ENCODE measurements at places on chromosomes 5 and 9. TPM values are rescaled to one million over a fixed set of nuclear protein-coding genes. Genes with fewer than 3 reads are reported as not detected.

Gene TRPM3
- not detected for total RNA-seq

Gene TMEM250
- total RNA-seq = 34.0 TPM

- DNase-seq = no peak
These were observed 50.8 kb downstream of the ROR2 start for GRCh38 chr9:91899219-91899563.

GRCh38 chr9:72704688-72705375 is 183.4 kb downstream of the TMC1 start:
- no peak for DNase-seq

GRCh38 chr5:96478983-96479382 is 45.9 kb upstream of the PCSK1 start:
- DNase-seq = no peak

DNA sequence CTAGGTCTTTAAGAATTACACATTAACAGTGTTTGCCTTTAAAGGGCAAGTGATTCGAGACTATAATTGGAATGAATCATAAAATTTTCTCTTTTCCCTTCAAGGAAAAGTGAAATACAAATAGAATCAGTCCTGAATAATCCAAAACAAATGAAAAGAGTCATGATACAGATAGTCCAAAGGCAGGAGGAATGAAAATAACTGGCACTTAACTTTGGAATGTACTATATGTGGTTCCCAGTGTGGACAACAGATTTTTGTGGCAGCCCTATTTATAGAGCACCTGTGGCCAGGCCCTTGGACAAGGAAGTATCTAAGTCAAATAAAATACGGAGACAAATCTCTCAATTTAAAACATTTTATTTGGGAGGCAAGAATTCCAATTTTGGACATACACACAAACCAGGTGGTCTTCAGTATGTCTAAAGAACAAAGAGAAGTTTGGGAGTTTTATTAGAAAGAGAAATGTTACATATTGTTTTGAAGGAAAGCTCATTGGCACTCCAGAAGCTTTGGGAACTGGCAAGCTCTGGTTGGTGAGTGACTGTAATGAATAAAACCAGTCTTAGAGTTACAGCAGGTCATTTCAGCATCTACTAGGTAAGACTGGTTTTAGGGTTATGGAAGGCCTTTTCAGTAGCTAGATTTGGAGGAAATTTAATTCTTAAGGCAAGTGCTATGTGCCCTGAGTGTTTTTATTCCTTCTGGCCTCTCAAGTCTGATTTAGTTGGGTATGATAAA is 116.0 kb upstream of the PAM start:
- no peak for DNase-seq

DNA sequence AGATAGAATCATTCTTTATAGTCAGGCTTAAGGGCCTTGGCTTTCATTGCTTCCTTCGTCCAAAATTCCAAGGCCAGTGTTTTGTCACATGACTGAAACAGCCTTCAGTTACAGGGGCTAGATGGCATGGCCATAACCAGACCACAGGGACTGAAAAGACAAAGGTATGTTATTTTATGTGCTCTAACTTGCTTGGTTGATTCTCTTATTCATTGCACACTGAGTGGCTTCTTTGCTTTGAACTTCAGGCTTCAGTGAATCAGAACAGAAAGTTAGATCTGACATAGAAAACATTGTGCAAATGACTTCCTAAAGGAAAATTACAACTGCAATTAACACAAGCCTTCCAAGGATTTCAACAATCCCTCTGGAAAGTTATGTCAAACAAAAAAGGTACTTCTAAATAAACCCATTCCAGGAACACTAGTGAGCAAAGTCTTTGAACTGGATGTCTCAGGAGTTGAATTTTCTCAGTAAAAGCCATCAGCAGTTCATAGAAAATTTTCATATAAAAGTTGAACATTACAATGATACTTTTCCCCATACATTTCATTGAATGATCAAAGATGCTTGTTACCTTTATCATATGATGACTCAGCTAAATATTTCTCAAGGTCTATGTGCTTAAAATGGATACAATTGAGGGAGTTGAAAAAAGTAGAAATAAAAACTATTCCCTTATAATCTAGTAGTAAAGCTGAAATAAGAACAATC is 355.3 kb downstream of the TMEM232 start:
- no peak for DNase-seq

Measured in osteocyte (in vitro differentiated cells).